Kidney (tissue), 22 donors: ENCODE measurements at places on chromosomes 1 and 21. TPM values are rescaled to one million over a fixed set of nuclear protein-coding genes. Genes with fewer than 3 reads are reported as not detected.

GRCh38 chr21:34221331-34222030, 142.3 kb upstream of the KCNE2 start:
- H3K4me3 ChIP-seq, result no peak overlapping the region
- no peaks in the 10 kb centered on the region for H3K36me3 ChIP-seq
- H3K27me3 ChIP-seq, result no peaks in the 10 kb centered on the region

DNA sequence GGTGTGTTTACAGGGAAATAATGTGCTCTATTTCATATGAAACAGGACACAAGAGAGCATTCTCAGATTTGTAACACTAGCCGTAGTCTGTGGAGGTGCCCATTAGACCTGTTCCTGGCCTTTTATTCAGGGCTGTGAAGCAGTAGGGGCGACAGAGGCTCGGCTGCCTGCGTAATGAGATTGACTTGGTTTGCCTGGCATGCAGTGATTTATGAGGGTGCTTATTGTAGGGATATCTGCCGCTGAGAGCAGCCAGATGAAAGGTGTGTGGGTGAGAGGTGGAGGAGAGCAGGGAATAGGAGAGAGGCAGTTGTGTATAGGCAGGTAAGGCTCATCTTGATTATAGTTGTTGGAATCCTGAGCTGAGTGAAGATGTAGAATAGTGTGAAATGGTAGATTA, 51.3 kb downstream of the DNAJC6 start:
- H3K4me1 ChIP-seq, result no peaks in the 10 kb centered on the region
- H3K36me3 ChIP-seq, result no peaks in the 10 kb centered on the region
- no peaks in the 10 kb centered on the region for H3K27me3 ChIP-seq

DNA sequence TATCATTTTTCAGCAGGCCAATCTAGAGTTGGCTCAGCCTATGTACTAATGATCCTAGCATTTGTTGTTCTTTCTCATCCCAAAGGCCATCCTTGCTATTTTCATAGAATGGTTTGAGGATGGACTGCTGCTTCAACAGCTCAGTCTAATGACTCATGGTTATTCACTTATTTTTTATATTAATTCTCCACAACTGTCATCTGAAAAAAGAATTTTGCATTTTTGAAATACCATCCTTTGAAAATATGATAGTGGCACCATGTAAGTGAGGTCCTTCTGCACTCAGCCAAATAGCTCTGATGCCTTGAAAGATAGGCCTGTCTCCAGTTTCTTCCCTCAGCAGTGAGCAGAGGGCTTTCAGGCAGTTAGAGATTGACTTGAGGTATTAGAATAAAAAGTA, 377.5 kb downstream of the LMO4 start:
- H3K4me3 ChIP-seq, result no peak overlapping the region
- H3K4me1 ChIP-seq, result no peaks in the 10 kb centered on the region
- DNase-seq, result no peak
- no peak overlapping the region for H3K27ac ChIP-seq
- no peaks in the 10 kb centered on the region for H3K27me3 ChIP-seq
- H3K36me3 ChIP-seq, result no peaks in the 10 kb centered on the region

DNA sequence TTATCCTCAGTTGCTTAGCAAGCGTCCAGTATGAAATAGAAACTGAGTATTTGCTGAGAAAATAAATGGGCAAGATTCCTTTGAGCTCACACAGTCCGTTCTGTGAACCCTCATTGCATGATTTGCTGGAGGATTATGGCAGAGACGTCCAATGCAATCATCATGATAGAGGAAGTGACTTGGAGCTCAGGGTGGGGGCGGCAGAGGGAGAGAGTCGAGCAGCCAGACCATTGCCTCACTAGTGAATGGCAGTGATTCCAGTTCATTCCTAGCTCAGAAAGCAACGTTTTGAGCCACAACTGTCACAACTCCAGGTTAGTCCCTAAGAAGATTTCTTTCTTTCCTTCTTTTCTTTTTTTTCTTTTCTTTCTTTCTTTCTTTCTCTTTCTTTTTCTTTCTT, 27.5 kb upstream of the COL9A2 start:
- no peaks in the 10 kb centered on the region for H3K27me3 ChIP-seq
- no peak for DNase-seq

GRCh38 chr1:219837274-219837993, 90.9 kb downstream of the SLC30A10 start:
- no peak overlapping the region for H3K4me3 ChIP-seq
- no peak overlapping the region for H3K27ac ChIP-seq
- no peaks in the 10 kb centered on the region for H3K4me1 ChIP-seq
- DNase-seq, result peak; percentile 14
- H3K36me3 ChIP-seq, result no peaks in the 10 kb centered on the region

DNA sequence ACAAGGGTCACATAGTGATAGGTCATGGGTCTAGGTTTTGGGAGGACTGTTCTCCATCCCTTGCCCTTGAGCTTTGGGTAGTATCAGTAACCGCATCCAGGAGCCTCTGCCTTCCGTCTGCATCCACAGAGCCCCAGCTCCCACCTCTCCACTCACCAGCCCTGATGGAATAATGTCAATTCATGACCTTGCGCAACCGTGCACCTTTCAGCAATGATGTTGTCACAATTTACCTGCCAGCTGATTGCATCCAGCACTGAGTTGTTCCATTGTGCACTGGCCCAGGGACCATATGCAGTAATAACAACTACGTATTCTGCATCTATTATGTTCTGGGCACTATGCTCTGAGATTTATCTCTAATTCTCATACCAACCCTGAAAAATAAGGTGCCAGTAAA, 1.4 kb downstream of the CAPN8 start:
- H3K36me3 ChIP-seq, result no peaks in the 10 kb centered on the region
- H3K27ac ChIP-seq, result no peak overlapping the region
- H3K27me3 ChIP-seq, result no peaks in the 10 kb centered on the region
- H3K4me1 ChIP-seq, result no peaks in the 10 kb centered on the region

GRCh38 chr1:94884106-94884505, 42.8 kb downstream of the CNN3 start:
- H3K27ac ChIP-seq, result peak overlapping the region; percentile 74
- no peaks in the 10 kb centered on the region for H3K36me3 ChIP-seq
- H3K27me3 ChIP-seq, result no peaks in the 10 kb centered on the region
- peak overlapping the region; percentile 20 for H3K4me3 ChIP-seq

DNA sequence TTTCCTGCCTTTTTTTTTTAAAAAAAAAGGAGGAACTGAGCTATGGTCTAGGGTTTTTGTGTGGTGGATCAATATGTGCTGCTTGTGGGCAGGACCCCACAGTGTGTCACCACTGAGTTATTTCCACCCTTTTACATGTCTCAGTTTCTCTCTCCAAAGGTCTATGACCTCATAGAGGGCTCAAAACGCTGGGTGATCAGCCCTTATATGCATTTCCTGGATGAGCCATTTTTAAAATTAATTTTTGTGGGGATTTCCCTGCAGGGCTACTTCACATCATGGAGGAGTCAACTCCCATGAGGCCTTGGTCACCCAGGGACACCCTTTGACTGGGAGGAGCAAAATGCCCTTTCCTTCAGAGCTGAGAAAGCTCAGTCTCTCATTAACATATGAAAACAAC, 20.7 kb upstream of the HAO2 start:
- H3K36me3 ChIP-seq, result no peaks in the 10 kb centered on the region
- no peaks in the 10 kb centered on the region for H3K4me1 ChIP-seq
- H3K27me3 ChIP-seq, result no peaks in the 10 kb centered on the region
- DNase-seq, result no peak
- H3K4me3 ChIP-seq, result no peak overlapping the region
- no peak overlapping the region for H3K27ac ChIP-seq

GRCh38 chr1:227185291-227185690, 133.0 kb downstream of the CDC42BPA start:
- H3K27me3 ChIP-seq, result no peaks in the 10 kb centered on the region
- H3K4me3 ChIP-seq, result no peak overlapping the region
- DNase-seq, result no peak
- H3K36me3 ChIP-seq, result no peaks in the 10 kb centered on the region

GRCh38 chr21:25936776-25937175, 202.0 kb downstream of the GABPA start:
- H3K36me3 ChIP-seq, result no peaks in the 10 kb centered on the region
- no peak overlapping the region for H3K4me3 ChIP-seq
- no peaks in the 10 kb centered on the region for H3K4me1 ChIP-seq
- no peak for DNase-seq
- H3K27me3 ChIP-seq, result no peaks in the 10 kb centered on the region
- no peak overlapping the region for H3K27ac ChIP-seq

GRCh38 chr1:230694991-230695390, 18.9 kb downstream of the AGT start:
- peaks cover 17% of the 10 kb centered on the region for H3K36me3 ChIP-seq
- H3K27me3 ChIP-seq, result no peaks in the 10 kb centered on the region
- H3K27ac ChIP-seq, result no peak overlapping the region
- no peak for DNase-seq
- no peaks in the 10 kb centered on the region for H3K4me1 ChIP-seq

GRCh38 chr1:27255136-27255535, 20.7 kb downstream of the WDTC1 start:
- H3K27ac ChIP-seq, result no peak overlapping the region
- H3K4me1 ChIP-seq, result no peaks in the 10 kb centered on the region
- no peaks in the 10 kb centered on the region for H3K27me3 ChIP-seq
- no peak for DNase-seq
- H3K4me3 ChIP-seq, result no peak overlapping the region

DNA sequence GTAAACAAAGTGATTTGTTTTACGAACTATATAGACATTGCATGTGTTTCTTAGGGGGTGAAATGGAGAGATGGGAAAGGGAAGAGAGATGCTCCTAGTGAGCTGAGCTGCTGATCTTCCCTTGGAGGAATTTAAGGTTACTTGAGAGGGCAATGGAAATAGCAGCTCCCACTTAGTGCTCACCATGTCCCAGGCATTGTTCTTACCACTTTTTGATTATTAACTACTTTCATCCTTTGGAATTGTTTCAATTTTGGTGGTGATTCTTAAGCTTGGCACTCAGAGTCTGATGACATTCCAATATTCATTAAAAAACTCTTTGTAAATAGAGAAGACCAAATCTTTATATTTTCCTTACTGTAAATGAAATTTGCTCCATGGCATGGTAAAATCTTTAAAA, 124.9 kb downstream of the ITSN1 start:
- no peak overlapping the region for H3K4me3 ChIP-seq
- DNase-seq, result no peak
- no peaks in the 10 kb centered on the region for H3K4me1 ChIP-seq
- peaks cover 24% of the 10 kb centered on the region for H3K36me3 ChIP-seq

- peak overlapping the region; percentile 69 for H3K27ac ChIP-seq
- no peaks in the 10 kb centered on the region for H3K27me3 ChIP-seq
- no peaks in the 10 kb centered on the region for H3K4me1 ChIP-seq
- H3K4me3 ChIP-seq, result no peak overlapping the region
- no peak for DNase-seq
- H3K36me3 ChIP-seq, result no peaks in the 10 kb centered on the region
Observed at GRCh38 chr1:30902593-30903290, 5.8 kb downstream of the SDC3 start.

DNA sequence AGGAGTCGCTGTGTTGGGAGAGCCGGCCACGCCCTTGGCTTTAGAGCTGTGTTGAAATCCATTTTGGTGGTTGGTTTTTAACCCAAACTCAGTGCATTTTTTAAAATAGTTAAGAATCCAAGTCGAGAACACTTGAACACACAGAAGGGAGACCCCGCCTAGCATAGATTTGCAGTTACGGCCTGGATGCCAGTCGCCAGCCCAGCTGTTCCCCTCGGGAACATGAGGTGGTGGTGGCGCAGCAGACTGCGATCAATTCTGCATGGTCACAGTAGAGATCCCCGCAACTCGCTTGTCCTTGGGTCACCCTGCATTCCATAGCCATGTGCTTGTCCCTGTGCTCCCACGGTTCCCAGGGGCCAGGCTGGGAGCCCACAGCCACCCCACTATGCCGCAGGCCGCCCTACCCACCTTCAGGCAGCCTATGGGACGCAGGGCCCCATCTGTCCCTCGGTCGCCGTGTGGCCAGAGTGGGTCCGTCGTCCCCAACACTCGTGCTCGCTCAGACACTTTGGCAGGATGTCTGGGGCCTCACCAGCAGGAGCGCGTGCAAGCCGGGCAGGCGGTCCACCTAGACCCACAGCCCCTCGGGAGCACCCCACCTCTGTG, 4.7 kb downstream of the C1orf35 start:
- H3K36me3 ChIP-seq, result no peaks in the 10 kb centered on the region
- H3K4me3 ChIP-seq, result no peak overlapping the region
- no peak for DNase-seq
- H3K27me3 ChIP-seq, result no peaks in the 10 kb centered on the region
- no peaks in the 10 kb centered on the region for H3K4me1 ChIP-seq

DNA sequence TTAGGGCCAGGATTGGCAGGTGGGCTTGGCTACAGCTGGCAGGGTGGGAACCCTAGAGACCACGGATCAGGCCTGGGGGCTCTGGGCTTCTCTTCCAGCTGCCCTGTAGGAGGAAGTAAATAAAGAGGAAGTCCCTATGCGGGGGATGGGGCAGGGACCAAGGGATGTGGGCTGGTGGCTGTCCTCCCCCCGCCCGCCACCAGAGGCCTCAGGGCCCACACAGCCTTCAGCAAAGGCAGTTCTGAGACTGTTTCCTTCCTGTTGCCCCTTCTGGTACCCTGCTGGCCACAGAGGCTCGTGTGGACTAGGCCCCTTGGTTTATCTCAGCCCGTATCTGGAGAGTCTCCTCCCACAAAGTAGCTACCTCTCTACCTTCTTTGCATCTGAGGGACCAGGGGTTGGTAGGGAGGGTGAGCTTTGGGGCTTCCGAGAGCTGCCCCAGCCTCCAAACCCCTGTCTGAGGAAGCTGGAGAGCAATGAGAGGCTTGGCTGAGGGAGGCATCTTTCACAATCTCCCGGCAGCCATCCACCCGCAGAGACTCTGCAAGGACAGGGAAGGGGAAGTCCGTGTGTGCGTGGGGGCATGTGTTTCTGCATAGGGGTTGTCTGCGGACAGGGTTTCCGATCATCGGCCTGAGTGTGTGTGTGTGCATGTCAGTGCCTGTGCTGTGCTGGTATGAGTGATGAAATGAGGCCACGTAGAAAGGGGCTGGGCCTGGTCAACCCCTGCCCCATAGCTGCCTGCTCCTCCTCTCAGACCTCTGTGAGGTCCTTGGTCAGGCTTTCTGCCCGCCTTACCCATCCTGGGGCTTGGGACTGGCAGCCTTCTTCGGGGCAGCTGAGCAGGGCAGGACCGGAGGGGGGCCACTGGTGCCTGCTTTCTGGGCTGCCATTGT, 12.5 kb downstream of the RPS6KA1 start:
- DNase-seq, result peak; percentile 78
- no peak overlapping the region for H3K4me3 ChIP-seq
- H3K36me3 ChIP-seq, result peaks cover 6% of the 10 kb centered on the region
- no peaks in the 10 kb centered on the region for H3K4me1 ChIP-seq
- no peaks in the 10 kb centered on the region for H3K27me3 ChIP-seq
- peak overlapping the region; percentile 32 for H3K27ac ChIP-seq

The FAM89A gene
- total RNA-seq, result 14.9 TPM

The COL6A2 gene
- 174 TPM for total RNA-seq

The PTGFR gene
- total RNA-seq, result 3.7 TPM

The UBL4B gene
- total RNA-seq, result not detected

The VHLL gene
- total RNA-seq, result not detected

The ELAPOR1 gene
- total RNA-seq, result 1.3 TPM

The OR2L13 gene
- total RNA-seq, result not detected

The CLEC20A gene
- 0.47 TPM for total RNA-seq

The DDAH1 gene
- total RNA-seq, result 73.1 TPM

The RAP1GAP gene
- 39.2 TPM for total RNA-seq

The RNF223 gene
- total RNA-seq, result 2.3 TPM
